Stimulated activated CD4-positive, alpha-beta T cell treated with anti-CD3 and anti-CD28 coated beads, Interleukin-2, amount 100 ng/mL, for 48 hours (primary cell): ENCODE measurements at places on chromosomes 5 and 9.

GRCh38 chr9:121895818-121896544 lies 197.1 kb downstream of the TTLL11 start:
- no peak for DNase-seq

DNA sequence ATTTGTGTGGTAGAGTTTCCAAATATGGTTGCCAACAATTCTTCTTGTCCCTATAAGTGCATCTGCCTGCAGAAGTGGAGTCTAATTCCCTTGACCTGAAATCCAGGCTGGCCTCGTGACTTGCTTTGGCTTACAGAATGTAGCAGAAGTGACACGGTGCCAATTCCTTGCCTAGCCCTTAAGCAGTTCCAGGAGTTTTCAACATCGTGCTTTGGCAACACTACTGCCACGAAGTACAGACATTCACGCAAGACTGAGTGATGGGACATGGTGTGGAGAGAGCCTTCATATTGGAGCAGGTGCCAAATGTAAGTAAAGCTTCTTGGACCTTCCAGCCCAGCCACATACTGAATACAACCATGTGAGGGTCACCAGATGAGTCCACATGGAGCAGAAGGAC lies 92.9 kb upstream of the NEK6 start:
- no peak for DNase-seq

GRCh38 chr9:116724123-116724522 lies 37.0 kb downstream of the TRIM32 start:
- DNase-seq: no peak

DNA sequence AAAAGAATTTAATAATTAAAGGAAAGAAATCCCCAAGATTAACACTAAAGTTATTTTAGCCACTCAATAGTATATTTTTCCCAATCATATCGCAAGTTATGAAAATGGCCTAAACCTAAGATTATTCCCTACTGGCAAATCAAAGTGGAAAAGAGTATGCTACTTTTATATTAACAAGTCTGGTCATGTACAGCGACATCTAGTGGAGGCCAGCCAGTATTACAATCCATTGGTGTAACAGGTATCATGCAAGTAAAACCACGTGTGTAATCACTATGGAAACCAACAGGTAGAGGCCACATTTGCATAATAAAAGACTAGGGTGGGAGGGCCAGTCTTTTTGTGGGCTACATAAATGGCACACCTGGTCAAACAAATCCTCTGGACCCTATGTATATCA lies 976.4 kb upstream of the CDH9 start:
- DNase-seq: no peak

GRCh38 chr5:3099526-3099925 lies 348.0 kb upstream of the IRX2 start:
- DNase-seq: no peak

DNA sequence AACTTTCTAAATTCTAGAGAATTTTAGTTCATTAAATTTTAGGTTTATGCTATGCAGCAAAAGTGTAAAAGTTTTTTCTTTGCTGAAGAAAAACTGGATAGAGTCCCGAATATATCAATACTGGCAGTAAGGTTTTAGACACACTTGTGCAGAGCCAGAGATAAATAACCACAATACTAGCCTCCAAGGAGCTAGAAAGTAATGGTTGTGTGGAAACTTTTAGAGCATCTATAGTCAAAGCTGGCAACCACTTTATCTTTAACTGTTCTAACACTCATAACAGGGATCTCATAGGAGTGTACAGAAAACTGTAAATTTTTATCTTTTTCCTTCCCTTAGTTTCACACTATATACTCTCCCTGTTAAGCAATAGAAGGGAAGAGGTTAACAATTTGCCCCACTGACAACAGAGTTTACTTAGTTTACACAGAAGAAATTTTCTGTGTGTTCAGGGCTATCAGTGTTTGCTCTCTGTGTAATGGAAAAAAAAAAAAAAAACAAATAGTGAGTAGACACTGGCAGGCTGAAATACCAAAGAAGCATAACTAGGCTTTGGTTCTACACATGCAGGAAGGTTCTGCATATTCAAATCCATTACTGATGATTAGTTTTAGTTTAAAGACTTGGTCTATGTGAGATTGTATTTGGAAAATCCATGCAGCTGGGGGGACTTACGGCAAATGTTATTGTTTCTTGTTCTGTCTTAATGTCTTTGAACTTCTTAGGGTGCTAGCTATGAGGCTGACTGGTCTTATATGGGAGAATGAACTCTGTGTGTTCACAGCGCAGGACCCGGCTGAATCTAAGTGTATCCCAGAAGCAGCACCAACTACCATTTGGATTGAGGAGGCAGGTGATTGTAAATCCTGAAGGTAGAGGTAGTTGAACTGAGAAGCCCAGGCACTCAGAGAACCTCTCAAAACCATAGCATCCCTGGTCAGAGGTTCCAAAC lies 187.6 kb downstream of the PCSK1 start:
- DNase-seq: no peak

GRCh38 chr5:7391215-7391614 lies 4.7 kb upstream of the ADCY2 start:
- no peak for DNase-seq

DNA sequence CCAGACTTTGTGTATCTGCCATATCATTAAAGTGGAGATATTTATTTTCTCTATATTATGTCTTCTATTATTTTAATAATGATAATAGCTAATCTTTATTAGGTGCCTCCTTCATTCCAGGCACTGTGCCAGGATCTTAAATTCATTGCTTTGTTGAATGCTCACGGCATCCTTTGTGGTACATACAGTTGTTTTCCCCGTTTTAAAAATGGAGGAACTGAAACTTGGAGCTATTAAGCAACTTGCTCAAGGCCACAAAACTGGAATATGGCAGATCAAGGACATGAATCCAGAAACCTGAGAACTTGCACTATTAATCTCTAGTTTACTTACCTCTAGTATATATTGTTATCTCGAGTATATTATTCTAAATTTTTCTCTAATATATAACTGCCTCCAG lies 41.5 kb upstream of the PPP3R2 start:
- no peak for DNase-seq

- no peak for DNase-seq
Measured at GRCh38 chr5:34045023-34045422, 2.0 kb upstream of the C1QTNF3 start.

DNA sequence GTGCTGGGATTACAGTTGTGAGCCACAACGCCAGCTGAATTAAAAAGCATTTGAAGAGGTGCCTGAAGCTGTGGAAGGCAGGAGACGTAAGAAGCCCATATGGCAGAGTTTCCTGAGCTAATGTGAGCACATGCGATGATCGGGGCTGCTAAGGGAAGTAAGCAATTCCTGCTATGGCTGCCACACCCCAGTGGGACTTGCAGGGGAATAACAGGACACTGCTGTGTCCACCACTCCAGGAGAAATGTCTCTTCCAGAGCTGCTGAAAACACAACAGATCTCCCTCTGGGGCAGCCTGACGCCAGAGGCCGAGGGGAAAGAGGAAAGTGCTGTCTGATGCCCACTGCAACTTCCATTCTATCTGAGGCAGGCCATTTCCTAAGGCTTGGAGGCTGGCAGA lies 46.2 kb upstream of the ANKRD55 start:
- no peak for DNase-seq

- DNase-seq: no peak
Measured at GRCh38 chr9:18891946-18892670, 140.9 kb downstream of the SAXO1 start.

GRCh38 chr9:134192311-134192950 lies 28.1 kb upstream of the RNU6ATAC start:
- DNase-seq: no peak

- peak; percentile 18 for DNase-seq
Measured at GRCh38 chr5:72063219-72063819, 44.0 kb upstream of the MAP1B start.

GRCh38 chr9:112554516-112554915 lies 67.9 kb downstream of the KIAA1958 start:
- no peak for DNase-seq

DNA sequence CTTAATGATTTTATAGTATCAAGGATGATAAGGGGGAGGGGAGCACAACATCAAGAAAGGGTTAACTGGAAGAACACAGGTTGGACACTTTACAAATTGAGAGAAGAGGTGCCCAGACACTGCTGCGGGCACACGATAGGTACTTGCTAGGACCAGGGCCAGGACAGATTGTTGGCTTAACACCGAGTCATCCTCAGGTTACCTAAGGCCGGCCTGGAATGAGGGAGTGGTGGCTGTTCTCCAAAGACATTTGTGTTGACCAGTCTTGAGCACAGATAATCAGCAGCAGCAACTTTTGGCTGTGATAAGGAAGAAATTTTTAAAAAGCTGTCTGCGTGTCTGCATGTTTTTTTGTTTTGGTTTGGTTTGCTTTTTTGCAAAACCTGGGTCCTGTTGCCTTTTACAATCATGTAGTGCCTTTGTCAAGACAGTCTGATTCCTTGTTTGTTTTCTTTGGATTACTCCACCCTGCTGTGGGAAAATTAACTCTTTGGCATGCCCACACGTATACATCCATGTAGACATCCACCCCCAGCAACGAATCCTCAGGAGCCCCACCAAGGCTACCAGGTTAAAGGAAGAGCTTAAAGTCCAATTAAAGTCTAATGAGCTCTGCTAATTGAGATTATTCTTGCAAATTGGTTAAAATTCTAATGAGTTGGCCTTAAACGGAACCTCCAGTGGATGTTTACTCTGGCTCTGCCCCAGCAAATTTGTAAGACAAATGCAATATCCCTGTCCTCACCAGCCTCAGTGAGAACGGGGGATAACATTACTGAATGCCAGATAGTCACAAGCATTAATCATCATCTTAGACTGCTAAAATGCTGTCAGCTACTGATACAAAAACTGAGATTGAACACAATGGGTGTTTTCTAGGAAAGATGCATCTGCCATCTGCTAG lies 382.3 kb downstream of the ACTL7B start:
- DNase-seq: no peak

DNA sequence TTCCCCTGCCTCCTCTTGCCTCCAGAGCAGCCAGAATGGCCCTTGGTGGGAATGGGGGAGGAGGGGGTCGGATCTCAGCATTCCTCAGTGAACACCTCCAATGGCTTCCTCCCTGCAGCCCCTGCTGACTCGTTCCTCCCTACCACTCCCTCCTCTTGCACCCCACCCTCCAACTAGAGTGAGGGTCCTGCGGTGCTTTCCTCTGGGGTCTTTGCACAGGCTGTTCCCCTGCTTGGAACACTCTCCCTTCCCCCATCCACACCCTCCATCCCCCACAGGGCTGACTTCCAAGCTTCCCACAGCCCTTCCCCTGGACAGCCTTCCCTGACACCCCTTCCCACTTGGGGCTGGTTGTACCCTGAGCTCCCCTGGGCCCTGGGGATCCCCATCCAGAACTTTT lies 70.4 kb upstream of the NEK6 start:
- no peak for DNase-seq

DNA sequence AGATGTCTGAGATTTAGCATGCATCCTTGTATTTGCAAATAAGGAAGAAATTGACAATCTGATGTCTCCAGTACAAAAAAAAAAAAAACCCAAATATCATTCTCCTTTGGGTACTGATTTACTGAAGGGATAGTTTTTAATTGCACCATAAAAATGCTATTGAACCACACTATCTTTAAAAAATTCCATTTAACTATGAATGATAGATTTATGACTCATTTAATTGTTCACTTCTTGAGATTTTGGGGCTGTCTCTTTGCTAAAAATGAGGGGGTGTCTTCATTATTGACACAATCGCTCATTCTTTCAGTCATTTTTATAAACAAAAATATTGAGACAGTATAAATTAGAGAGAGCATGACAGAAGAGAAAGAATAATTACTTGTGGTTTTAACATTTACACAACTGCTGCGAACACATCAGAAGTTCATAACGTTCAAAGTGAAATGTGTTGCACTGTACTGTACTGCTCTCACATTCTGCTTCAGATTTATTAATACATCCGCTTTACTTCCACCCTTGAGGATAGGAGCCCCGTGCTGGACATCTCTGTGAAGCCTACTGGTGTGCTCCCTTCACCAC lies 142.3 kb downstream of the MEF2C start:
- DNase-seq: no peak

- no peak for DNase-seq
Measured at GRCh38 chr9:4667681-4668080, 1.4 kb upstream of the SPATA6L start.

DNA sequence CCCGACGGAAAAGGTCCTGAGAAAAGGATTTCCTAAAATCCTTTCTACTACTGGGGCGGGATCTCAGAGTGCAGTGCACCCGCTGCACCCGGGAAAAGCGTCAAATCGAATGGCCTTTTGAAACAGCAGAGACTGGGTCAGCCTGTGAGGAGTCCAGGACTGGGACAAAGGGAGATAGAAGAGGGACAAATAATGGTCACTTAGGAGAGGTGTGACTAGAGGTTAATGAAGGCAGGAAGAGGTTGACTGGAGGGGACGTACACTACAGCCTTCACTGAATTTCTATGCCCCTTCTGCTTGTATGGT lies 1.5 kb downstream of the PLPPR1 start:
- DNase-seq: no peak

GRCh38 chr9:98326459-98327248 lies 71.2 kb upstream of the TBC1D2 start:
- DNase-seq: no peak

- DNase-seq: no peak
Measured at GRCh38 chr9:74379718-74380117, 117.4 kb upstream of the RORB start.

- no peak for DNase-seq
Measured at GRCh38 chr5:59745415-59745863, 148.1 kb downstream of the PDE4D start.

DNA sequence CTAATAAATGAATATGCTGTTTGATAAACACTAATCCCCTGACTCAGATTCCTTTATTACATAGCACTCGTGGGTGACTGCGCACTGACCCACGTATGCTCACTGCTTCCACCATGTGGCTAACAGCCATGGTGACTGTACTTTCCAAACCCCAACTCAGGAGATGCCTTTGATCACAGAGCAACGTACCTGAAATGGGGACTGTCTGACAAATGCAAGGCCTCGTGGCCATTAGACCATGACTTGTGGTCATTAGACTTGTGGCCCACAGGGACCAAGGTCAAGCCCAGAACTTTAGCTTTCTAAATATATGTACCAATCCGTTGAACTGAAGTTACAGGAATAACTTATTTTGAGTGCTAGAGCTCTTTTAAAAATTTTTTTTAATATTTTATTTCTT lies 46.6 kb downstream of the CYFIP2 start:
- DNase-seq: peak; percentile 51
